ENCODE measurements at places on chromosomes 6 and 20. TPM values are rescaled to one million over a fixed set of nuclear protein-coding genes. Genes with fewer than 3 reads are reported as not detected.

Gene MDFI
- polyA plus RNA-seq: 47.6 TPM

Gene OSER1
- polyA plus RNA-seq: 55.7 TPM

Gene C6orf118
- 3.8 TPM for polyA plus RNA-seq

Gene ZBTB22
- 26.1 TPM for polyA plus RNA-seq

Gene CST2
- not detected for polyA plus RNA-seq

Gene PTK6
- polyA plus RNA-seq: 0.80 TPM

Gene RIMS4
- polyA plus RNA-seq: 0.37 TPM

Gene FAM50B
- 17.0 TPM for polyA plus RNA-seq

Gene CRISP2
- polyA plus RNA-seq: not detected

Gene NFATC2
- 1.7 TPM for polyA plus RNA-seq

Gene COL10A1
- 0.21 TPM for polyA plus RNA-seq

Gene KCNG1
- 5.7 TPM for polyA plus RNA-seq

Gene OR12D1
- polyA plus RNA-seq: not detected

Gene HUS1B
- polyA plus RNA-seq: 0.11 TPM

Gene SNPH
- 3.2 TPM for polyA plus RNA-seq

Gene COL21A1
- polyA plus RNA-seq: 117 TPM

Gene CRIP3
- polyA plus RNA-seq: 8.1 TPM

Gene GNAS-AS1
- polyA plus RNA-seq: 1.4 TPM

Gene MYCT1
- 16.2 TPM for polyA plus RNA-seq

Gene MUC22
- not detected for polyA plus RNA-seq

Gene RIPPLY2
- polyA plus RNA-seq: not detected

Gene ZC2HC1B
- not detected for polyA plus RNA-seq

Gene PNLDC1
- polyA plus RNA-seq: 0.19 TPM

Gene HLA-DOA
- 4.4 TPM for polyA plus RNA-seq

Gene TP53TG5
- 3.0 TPM for polyA plus RNA-seq

Gene SLA2
- 0.52 TPM for polyA plus RNA-seq

Gene CST9
- polyA plus RNA-seq: not detected

Gene BANF2
- not detected for polyA plus RNA-seq

Gene NRSN1
- 1.4 TPM for polyA plus RNA-seq

Gene PEX6
- 27.8 TPM for polyA plus RNA-seq

Gene DEF6
- 4.5 TPM for polyA plus RNA-seq

Gene GRM4
- polyA plus RNA-seq: 0.57 TPM

Gene FAM83B
- 7.2 TPM for polyA plus RNA-seq

Gene HLA-DMB
- polyA plus RNA-seq: 60.1 TPM

Gene LCA5
- 9.4 TPM for polyA plus RNA-seq

Gene SNAP25
- polyA plus RNA-seq: 6.6 TPM

Gene SCRT2
- polyA plus RNA-seq: not detected

Gene BPIFB4
- polyA plus RNA-seq: not detected

Gene RIMS1
- 2.8 TPM for polyA plus RNA-seq

Gene HMGA1
- 168 TPM for polyA plus RNA-seq

Gene NOP56
- polyA plus RNA-seq: 258 TPM

Gene STMND1
- polyA plus RNA-seq: 0.36 TPM

Measured in renal pelvis (tissue), 12 donors.